ENCODE measurements at places on chromosomes 11 and 22.
A peak's percentile ranks its signal among the peaks of the same experiment; 100 is the strongest.

- no peak for DNase-seq
Measured at GRCh38 chr22:38046070-38046748, 11.0 kb upstream of the PICK1 start.

DNA sequence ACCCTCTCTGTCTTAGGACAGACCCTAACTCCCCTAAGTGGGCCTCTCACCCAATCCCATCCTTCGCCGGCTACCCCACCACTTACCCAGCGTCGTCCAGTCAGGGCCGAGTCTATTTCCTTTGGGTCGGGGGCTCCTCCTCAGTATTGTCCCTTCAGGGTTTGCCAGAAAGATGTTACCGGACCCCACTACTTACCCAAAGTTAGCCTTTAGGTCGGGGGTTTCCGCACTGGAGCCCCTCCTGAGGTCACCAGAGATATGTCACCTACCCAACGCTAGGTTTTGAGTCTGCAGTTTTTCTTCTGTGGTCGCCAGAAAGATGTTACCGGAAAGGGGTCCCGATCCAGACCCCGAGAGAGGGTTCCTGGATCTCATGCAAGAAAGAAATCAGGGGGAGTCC, 17.9 kb upstream of the B4GALNT4 start:
- no peak for DNase-seq

- DNase-seq, result peak; percentile 25
Measured at GRCh38 chr11:15976433-15977045, 379.8 kb downstream of the SOX6 start.

DNA sequence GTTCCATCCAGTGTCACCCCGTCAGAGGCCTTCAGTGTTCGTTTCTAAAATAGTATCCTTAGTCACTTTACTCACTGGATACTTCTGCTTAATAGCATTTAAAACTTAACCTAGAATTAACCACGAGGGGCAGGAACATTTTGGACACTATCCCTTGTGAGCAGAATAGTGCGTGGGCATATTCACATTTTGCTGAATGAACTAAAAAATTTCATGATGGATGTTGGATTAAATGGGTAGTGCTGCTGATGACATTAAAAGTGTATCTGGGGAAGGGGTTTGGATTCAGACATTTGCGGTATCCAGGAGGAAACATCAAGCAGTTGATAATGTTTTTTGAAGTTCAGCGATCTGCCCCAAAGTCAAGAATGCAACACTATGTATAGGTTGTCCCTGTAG, 750 bp upstream of the NAT10 start:
- no peak for DNase-seq

- DNase-seq, result no peak
Measured at GRCh38 chr11:3971756-3972404, 116.4 kb downstream of the STIM1 start.

DNA sequence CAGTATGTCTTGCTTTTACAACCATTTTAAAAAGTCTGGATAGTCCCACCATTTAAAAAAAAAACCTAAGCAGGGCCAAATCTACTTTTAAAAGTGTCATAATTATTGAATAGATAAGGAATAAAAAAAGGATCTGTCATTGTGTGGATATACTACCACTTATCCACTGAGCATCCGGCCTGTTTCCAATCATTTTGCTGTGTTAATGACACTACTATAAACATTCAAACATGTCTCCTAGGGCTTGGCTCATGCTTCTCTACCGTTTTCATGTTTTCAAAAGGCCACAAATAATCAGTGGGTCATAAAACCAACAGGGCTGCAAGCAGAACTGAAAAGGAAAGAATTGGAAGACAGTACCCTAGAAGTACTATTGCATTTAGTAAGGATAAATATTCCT, 12.5 kb upstream of the C22orf39 start:
- no peak for DNase-seq

DNA sequence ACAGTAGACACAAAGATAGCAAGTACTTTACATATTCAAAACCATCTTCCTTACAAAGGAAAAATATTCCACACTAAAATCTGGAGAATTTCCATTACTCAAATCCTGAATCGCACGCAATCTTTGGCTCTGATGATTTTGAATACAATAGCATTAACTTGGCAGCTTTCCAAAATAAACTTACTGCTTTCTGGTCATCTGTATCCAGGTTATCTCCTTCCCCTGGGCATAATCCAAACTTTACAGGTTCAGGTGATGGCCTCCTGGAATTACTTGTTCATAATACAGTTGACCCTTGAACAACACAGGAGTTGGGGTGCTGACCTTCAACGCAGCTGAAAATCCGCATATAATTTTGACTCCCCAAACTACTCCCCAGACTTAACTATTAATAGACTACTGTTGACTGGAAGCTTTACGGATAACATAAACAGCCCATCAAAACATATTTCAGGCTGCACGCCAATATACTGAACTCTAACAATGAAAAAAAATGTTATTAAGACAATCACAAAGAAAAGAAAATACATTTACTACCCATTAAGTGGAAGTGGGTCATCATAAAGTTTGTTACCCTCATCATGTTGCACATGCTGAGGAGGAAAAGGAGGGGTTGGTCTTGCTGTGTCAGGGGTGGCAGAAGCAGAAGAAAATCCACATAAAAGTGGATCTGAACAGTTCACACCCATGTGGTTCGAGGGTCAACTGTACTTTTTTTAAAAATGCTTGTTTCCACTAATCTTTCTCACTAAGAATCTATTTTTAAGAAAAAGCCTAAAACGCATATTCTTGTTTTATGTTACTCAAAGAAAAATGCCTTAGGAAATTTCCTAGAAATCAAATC, 6.5 kb downstream of the MTMR2 start:
- no peak for DNase-seq

DNA sequence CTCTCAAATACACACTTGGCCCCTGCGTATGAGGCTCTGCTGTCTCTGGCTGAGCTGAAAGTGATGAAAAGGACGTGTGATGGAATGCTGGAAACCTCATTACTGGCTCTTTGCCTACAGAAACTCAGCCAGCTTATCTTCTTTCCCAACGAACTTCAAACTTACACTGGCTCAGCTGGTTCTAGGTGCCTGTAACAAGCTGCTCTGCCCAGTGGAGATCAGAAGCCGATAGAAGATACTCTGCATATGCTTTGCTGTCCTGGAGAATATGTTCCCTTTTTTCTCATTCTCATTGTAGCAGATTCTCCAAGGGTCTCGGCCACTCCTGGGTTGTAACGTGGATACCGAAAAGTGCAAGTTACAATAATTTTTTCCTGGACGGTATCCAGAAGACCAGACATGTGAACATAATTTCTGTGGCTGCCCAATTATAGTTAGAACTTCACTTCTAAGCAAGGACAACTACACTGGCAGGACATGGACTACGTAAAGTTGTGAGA, 405.3 kb upstream of the CCDC90B start:
- DNase-seq, result no peak

GRCh38 chr11:34044664-34045485, 6.7 kb upstream of the CAPRIN1 start:
- peak; percentile 67 for DNase-seq

GRCh38 chr22:37747715-37748100, 50.9 kb downstream of the TRIOBP start:
- no peak for DNase-seq

DNA sequence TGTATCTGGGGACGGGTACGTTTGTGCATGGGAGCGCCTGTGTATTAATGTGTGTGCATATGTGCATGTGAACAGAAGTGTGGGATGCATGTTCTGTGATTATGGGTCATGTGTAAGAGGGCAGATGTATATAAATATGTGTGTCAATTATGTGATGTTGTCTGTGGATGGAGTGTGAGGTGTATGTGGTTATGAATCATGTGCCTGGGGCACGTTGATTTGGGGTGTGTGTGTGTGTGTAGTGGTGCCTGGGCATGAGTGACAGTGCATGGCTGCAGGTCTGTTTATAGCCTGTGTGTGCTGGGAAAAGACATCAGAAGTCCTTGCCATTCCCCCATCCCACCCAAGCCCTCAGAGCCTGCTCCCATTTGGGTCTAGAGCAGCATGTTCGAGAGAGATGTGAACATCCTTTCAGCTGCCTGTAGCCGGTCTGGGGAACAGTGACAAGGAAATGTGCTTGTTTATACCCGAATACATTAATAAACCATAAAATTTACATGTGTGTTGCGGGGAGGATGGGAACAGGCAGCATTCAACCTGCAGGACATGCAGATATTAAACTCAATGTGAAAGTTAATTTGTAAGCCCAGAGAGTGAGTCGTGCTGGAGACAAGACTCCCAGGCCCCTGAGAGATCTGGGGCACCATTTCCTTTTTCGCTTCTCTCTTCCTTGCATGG, 129.0 kb downstream of the NECTIN1 start:
- no peak for DNase-seq

DNA sequence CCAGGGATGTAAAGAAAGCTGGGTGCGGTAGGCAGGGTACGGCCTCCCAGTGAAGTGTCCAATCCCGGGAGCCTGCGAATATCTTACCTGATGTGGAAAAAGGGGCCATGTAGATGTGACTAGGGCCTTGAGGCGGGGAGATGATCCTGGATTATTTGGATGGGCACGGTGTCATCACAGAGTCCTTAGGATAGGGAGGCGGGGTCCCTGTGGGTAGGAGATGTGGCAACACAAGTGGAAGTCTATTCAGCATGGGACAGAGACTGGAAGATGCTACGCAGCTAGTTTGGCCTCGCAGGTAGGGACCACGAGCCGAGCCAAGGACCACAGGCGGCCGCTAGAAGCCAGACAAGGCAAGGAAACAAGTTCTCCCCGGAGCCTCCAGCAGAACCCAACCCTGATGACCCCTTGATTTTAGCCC, 46.4 kb upstream of the SHANK2 start:
- no peak for DNase-seq

GRCh38 chr11:99424313-99425084, 403.8 kb downstream of the CNTN5 start:
- DNase-seq, result no peak

DNA sequence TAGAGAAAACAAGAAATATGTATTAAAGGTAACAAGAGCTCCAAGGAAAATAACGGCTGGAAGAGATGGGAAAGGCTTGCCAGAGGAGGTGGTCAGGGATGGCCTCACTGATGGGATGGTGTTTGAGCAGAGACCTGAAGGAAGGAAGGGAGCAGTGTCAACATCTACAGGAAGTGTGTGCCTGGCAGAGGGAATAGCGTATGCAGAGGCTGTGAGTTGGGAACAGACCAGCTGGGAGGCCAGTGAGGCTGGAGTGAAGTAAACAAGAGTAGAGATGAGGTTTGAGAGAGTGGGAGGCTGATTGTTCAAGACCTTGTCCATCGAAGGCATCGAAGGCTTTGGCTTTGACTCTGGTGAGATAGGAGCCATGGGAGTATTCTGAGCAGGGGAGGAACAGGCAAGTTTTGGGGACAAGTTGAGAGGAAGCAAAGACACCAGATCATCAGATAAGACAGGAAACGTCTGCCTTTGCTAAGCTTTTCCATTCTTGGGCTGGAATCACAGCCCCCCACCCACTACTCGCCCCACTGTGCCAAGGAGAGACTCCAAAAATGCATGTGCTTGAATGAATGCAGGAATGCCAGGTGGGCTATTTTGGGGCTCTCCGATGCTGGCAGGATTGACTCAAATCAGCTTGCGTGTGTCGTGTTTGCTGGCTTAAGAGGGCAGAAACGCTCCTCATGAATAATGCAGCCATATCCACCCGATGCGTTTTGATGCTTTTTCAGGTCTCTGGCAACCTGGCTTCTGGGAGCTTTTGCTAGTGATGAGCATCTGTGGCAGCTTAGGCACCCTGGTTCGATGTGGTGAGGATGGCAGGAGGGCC, 7.2 kb downstream of the SGSM1 start:
- no peak for DNase-seq

- peak; percentile 39 for DNase-seq
Measured at GRCh38 chr11:120180551-120181232, 30.1 kb upstream of the OAF start.

GRCh38 chr11:61002598-61002997, 31.1 kb downstream of the CD6 start:
- DNase-seq, result no peak

- peak; percentile 88 for DNase-seq
Measured at GRCh38 chr11:66981976-66982578, 7.0 kb downstream of the C11orf86 start.

Data from AG08395 (cell line).